EL (cell line): ENCODE measurements at places on chromosomes 16 and 17.

GRCh38 chr16:67150047-67150832, 558 bp downstream of the B3GNT9 start:
- peak; percentile 62 for DNase-seq

GRCh38 chr17:65388911-65389310, 172.5 kb downstream of the AXIN2 start:
- peak; percentile 4 for DNase-seq

DNA sequence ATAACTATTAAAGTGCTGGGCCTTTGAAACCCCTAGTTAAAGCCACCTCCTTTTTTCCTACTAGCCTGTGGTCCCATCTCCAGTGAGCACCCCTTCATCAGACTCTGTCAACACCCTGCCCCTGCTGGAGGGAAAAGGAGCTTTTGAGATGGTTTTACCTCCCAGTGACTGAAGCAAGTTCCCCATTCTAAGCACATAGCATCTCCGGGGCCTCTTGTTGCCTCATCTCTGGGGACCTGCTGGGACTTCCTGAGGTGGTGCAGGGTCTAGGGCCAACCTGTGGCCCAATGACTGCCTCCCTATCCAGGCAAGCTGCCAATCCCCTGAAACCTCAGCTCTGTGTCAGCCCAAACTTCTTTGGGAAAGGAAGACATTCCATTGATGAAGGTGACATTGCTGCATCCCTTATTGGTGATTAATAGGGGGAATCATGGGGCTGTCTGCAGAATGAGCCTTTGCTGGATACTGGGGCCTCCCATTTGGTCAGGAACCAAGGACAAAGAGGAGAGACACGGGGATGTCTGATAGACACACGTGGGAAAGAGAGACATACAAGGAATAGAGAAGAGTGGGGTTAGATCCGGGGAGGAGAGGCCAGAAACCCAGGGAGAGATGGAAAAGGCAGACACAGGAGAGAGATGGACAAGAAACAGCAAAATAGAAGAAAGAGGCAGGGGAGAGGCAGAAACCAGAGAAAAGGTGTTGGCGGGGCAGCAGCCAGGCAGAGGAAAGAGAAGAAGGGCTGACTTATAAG, 2.4 kb downstream of the C1QL1 start:
- no peak for DNase-seq

GRCh38 chr17:34710226-34710625, 130.8 kb downstream of the TMEM132E start:
- no peak for DNase-seq

DNA sequence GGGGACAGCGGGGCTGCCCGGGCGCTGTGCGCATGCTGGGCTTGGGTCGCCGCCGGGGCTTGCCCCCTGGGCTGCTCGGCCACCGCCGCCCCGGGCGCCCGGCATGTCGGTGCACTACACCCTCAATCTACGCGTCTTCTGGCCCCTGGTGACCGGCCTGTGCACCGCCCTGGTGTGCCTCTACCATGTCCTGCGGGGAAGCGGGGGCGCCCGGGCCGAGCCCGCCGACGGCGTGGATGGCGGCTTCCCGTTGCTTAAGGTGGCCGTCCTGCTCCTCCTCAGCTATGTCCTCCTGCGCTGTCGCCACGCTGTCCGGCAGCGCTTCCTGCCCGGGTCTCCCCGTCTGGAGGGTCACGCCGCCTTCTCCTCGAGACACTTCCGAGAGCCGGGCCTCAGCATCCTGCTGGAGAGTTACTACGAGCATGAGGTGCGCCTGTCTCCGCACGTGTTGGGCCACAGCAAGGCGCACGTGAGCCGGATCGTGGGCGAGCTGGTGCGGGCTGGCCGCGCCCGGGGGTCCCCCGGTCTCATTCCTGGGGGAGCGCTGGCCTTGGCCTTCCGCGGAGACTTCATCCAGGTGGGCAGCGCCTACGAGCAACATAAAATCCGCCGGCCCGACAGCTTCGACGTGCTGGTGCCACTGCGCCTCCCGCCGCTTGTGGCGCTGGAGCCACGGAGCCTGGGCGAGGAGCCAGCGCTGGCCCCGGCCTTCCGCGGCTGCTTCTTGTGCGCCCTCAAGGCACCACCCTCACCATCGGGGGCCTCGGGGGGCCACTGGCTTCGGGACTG, 789 bp downstream of the ITPRIPL2 start:
- peak; percentile 67 for DNase-seq
